ENCODE measurements at places on chromosomes 6 and 20.

GRCh38 chr20:45361793-45362192 is 1.2 kb upstream of the SYS1 start:
- DNase-seq, result no peak

GRCh38 chr20:36213362-36213761 is 22.9 kb upstream of the AAR2 start:
- DNase-seq, result no peak

DNA sequence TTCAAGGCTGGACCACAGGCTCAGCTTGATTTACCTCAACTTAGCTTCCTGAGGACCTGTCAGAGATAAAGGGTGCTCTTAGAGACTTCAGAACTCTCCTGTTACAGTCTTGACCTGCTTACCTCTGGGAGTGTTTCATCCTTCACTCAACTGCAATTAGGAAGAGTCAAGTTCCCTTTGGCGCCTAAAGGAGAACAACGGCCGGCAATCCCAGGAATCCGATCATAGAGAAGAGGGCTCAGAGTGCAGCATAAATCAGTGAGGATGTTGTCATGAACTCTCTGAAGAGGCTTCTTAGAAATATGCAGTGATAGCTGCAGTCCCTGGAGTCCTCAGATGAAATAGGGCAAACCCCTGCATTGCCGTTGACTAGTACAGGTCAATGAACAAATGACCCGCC is 36.4 kb downstream of the LYRM2 start:
- no peak for DNase-seq

GRCh38 chr20:16917636-16918035 is 169.5 kb downstream of the OTOR start:
- no peak for DNase-seq

DNA sequence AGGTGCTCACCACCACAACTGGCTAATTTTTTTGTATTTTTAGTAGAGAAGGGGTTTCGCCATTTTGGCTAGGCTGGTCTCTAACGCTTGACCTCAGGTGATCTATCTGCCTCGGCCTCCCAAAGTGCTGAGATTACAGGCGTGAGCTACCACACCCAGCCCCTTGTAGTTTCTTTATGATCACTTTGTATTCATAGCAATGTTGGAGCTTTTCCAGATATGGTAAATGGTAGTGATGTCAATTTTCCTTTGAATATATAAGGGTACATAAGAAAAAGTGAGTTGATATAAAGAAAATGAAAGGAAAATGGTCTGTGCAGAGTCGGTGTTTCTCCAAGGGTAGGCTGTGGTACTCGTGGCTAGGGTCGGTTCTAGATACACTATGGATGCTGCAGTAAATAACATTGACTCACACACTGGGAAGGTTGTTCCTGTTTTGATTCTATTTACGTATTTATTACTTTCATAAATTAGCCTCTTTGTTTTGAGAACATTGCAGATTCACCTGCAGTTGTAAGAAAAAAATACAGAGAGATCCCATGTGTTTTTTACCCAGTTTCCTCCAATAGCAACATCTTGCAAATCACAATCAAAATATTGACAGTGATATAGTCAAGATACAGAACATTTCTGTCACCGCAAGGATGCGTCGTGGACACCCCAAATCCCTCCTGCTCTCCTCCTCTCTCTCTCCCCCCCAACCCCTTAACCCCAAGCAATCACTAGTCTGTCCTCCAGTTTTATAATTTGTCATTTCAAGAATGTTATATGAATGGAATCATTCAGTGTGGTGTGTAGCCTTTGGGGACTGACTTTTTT is 2.5 kb downstream of the ZNF831 start:
- DNase-seq, result no peak

DNA sequence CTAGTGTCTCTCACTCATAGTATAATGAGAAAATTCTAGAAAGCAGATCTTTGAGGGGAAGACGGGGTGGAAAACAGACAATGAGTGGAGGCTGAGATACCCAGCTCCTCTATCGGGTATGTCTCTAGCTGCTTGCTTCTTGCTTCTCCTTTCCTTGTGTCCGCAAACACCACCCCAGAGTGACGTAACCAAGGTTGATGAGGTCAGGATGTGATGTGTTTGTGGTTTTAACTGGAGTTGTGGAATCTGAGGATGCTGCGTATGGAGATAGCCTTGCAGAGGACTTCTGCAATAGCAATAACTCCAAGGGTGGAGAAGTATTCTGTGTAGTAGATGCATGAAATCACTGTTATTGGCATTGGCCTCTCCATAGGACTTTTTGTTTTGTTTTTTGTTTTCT is 132.7 kb upstream of the IFNGR1 start:
- DNase-seq, result no peak

GRCh38 chr20:2538931-2539720 is 2.8 kb downstream of the TMC2 start:
- no peak for DNase-seq

GRCh38 chr20:16263582-16263981 is 309.7 kb downstream of the KIF16B start:
- no peak for DNase-seq

DNA sequence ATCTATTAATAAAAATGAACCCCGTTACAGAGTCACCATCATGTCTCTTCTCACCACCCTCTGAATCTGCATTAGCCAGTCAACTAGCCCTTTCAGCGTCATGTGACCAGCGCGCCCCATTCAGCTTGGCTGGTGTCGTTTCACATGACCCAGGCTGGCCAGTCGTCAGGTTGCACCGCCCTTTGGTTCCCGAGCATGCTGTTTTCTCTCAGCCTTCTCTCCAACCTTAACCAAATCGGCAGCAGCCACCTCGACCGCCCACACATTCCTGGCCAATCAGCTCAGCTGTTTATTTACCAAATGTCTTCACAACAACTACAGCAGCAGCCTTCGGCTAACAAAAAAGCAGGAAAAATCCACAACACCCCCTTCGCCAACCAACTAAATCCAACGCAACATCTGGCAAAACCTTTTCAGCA is 5.6 kb downstream of the SRSF3 start:
- DNase-seq, result no peak

DNA sequence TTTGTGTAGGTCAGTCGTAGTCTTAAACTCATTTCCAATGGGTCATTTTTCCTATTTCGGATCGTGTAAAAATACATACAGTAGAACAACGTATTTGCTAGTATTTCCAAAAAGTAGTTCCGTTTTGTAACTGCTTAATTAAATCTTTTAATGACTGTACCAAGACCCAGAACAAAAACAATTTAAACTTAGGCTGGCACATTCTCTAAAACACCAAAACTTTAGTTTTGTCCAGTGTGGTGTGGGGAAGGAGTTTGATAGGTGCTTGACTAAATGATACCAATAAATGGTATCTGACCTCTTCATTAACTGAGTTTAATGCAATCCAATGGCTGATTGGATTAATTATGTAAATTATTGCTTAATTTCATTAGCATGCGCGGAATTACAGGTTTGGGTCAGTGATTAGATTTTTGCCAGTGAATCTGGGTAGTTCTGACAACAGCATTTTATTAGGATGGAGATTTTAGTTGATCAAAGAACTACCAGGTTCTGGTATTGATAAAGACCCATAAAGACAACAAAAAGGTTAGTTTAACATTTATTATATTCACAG is 20.8 kb downstream of the OR2B2 start:
- DNase-seq, result no peak

DNA sequence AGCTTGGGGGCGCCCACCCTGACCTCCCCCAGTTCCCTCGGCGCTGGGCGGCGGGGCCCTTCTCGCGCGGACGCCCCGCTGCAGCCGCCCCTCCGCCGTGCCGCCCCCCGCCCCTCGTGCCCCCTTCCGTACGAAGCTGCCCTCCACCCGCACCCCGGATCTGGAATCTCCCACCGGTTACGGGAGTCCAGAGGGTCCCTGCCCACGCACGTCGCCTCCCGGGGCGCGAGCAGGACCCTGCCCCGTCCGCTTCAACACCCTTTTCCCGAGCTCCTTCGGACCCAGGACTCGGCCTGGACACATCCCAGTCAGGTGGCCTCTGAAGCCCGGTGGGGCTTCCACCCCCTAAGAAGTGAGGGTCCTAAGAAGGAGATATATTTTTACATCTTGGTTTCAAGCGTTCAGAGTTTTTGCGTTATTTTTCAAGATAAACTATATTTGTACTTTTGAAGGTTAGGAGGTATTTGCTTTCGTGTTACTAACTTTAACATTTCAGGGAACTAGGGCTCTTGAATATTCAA is 506 bp downstream of the ARFGAP1 start:
- no peak for DNase-seq

- no peak for DNase-seq
Measured at GRCh38 chr6:147643341-147644200, 135.1 kb downstream of the SAMD5 start.

- no peak for DNase-seq
Measured at GRCh38 chr20:36004045-36004444, 35.7 kb downstream of the CNBD2 start.

- no peak for DNase-seq
Measured at GRCh38 chr6:116392132-116393013, 21.6 kb downstream of the DSE start.

DNA sequence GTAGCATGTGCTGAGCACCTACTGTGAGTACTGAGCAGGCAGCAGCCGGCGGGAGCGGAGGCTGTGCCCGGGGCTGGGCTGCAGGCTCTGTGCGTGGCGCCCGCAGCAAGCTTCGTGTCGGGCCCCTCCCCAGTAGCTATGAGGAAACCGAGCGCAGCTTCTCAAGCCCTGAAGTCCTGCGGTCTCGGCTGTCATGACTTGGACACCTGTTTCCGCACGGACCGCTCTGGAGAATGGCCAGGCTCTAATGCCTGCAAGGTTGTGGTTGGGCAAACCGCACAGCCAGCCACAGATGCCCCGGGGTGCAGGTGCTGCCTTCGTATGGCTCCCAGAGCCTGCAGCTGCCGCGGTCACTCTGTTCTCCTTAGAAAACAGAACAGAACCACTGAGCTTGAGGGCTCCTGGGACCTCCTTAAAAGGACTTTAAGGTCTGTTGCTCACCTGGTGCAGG is 33.7 kb downstream of the PYGB start:
- DNase-seq, result no peak

GRCh38 chr6:148791372-148791771 is 44.5 kb downstream of the UST start:
- no peak for DNase-seq

DNA sequence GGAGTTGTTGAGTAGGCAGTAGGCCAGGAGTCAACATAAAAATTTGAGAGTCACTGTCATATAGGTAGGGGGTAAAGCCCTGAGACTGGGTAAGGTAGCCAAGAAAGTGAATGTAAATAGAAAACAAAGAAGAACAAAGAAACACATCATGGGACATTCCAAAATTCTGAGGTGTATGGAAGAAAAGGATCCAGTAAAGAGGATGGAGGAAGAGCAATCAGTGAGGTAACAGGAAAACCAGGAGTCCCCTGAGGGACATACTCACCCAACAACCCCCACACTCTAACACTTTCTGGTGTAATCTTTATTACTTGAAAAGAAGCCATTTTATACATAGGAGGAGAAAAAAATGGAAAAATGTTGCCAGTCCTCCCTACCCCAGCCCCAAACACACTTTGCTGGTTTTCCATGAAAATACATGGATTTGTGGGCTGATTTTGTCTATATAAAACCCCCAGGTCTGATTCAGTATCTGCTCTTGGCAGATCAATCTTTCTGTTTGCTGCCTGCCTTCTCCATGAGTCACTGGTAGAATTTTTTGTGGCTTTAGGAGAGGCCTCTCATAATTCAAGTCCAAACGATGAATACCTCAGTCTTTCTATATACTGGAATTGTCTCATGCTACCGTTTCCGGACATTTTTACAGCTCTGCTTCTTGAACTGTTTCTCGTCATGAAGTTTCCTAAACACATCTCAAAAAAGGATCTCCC is 271.4 kb upstream of the MAN1A1 start:
- peak; percentile 78 for DNase-seq

Measured in GM03348 (cell line).